ENCODE measurements at places on chromosomes 13 and 19. TPM values are rescaled to one million over a fixed set of nuclear protein-coding genes. Genes with fewer than 3 reads are reported as not detected.

- no peak overlapping the region for H3K27ac ChIP-seq
- H3K36me3 ChIP-seq = no peaks in the 10 kb centered on the region
- H3K4me3 ChIP-seq = no peak overlapping the region
- DNase-seq = no peak
Observed at GRCh38 chr13:75723901-75724300, 87.8 kb downstream of the LMO7 start.

DNA sequence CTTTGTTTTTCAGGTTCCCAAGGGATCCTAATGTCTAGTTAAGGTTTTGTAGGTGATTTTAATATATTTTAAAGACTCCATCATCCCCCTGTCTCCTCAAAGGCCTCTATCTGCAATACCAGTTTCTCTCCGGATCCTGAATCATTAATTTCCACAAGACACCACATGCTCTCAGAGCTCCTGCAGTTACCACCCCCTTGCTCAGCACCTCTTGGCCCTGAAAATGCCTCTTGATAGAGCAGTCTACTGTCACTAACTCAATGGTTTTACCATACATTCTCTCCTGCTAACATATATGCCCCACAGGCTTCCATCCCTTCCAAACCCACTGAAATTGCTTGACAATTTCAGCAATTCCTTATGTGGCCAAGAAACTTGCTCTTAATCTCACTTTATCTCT is 1.9 kb upstream of the PEG3 start:
- H3K4me1 ChIP-seq = no peaks in the 10 kb centered on the region
- H3K36me3 ChIP-seq = no peaks in the 10 kb centered on the region
- H3K27me3 ChIP-seq = no peaks in the 10 kb centered on the region
- no peak overlapping the region for H3K4me3 ChIP-seq

Gene PEG3
- 71.9 TPM for total RNA-seq

GRCh38 chr19:5436106-5436947 is 18.9 kb upstream of the ZNRF4 start:
- H3K4me1 ChIP-seq = no peaks in the 10 kb centered on the region
- H3K4me3 ChIP-seq = no peak overlapping the region
- peaks cover 4% of the 10 kb centered on the region for H3K27me3 ChIP-seq
- no peaks in the 10 kb centered on the region for H3K36me3 ChIP-seq
- H3K27ac ChIP-seq = no peak overlapping the region

DNA sequence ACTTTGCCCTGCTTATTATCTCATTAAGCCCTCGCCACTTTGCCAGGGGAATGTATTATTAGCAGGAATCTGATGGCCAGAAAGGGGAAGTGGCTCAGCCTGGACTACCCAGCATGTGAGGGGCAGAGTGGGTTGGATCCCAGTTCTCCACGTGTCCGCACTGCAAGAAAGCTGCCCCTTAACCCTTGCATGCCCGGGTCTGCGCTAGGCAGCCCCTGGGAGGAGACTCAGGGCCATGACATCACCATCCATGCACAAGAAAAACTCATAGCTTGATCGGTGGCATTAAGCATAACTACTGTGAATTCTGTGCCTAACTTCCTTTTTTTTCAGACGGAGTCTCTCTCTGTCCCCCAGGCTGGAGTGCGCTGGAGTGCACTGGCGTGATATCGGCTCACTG is 8.9 kb downstream of the CACNG8 start:
- DNase-seq = no peak
- H3K36me3 ChIP-seq = no peaks in the 10 kb centered on the region
- H3K27me3 ChIP-seq = no peaks in the 10 kb centered on the region
- no peaks in the 10 kb centered on the region for H3K4me1 ChIP-seq
- no peak overlapping the region for H3K27ac ChIP-seq
- H3K4me3 ChIP-seq = no peak overlapping the region

Gene PPM1N
- not detected for total RNA-seq

Data from uterus (tissue), 4 donors.